ENCODE measurements at places on chromosomes 1 and 21. TPM values are rescaled to one million over a fixed set of nuclear protein-coding genes. Genes with fewer than 3 reads are reported as not detected.

S100A7A gene
- not detected for total RNA-seq

C1orf87 gene
- not detected for total RNA-seq

CLCNKB gene
- 0.43 TPM for total RNA-seq

OR6N1 gene
- total RNA-seq: not detected

TRABD2B gene
- not detected for total RNA-seq

S100A7 gene
- total RNA-seq: not detected

FABP3 gene
- total RNA-seq: 54.8 TPM

RPS8 gene
- 1,148 TPM for total RNA-seq

CFAP141 gene
- total RNA-seq: not detected

RGSL1 gene
- not detected for total RNA-seq

LRRIQ3 gene
- total RNA-seq: 0.32 TPM

BCL10 gene
- 23.2 TPM for total RNA-seq

CFHR1 gene
- not detected for total RNA-seq

FCRLA gene
- 0.86 TPM for total RNA-seq

WNT3A gene
- total RNA-seq: not detected

PNRC2 gene
- total RNA-seq: 108 TPM

DIO1 gene
- not detected for total RNA-seq

YBX1 gene
- total RNA-seq: 578 TPM

GBP1 gene
- total RNA-seq: 88.3 TPM

CELA2A gene
- total RNA-seq: not detected

OR2T29 gene
- total RNA-seq: not detected

MSH4 gene
- total RNA-seq: 0.43 TPM

SLC44A5 gene
- total RNA-seq: under 0.01 TPM

DAP3 gene
- total RNA-seq: 87.2 TPM

TINAGL1 gene
- 60.5 TPM for total RNA-seq

ST6GALNAC5 gene
- 114 TPM for total RNA-seq

FYB2 gene
- total RNA-seq: not detected

SNIP1 gene
- 11.6 TPM for total RNA-seq

TTC39A gene
- total RNA-seq: 0.64 TPM

Measured in fibroblast of villous mesenchyme (primary cell).